HEK293T (cell line): ENCODE measurements at places on chromosomes 13 and 19.

DNA sequence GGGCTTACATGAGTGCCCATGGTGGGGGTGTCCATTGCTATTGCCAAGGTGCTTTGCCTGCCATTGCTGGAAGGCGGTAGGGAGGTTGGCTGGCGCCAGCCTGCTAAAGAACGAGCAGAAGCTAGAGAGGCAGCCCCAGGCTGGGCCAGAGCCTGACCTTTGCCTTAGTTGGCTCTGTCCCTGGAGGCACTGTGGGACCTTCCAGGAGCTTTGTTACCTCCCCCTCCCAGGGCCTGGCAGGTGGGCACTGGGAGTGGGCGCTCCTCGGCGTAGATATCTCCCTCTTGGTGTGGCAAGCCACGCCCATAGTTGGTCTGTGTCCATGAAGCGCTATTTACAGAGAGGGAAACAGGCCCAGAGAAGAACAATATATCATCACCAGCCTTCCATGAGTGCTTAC lies 2.3 kb upstream of the SLC25A42 start:
- DNase-seq, result no peak

- DNase-seq, result no peak
These were observed 200.5 kb downstream of the FGF9 start for GRCh38 chr13:21871382-21871781.

GRCh38 chr19:41221514-41222205 lies 2.6 kb downstream of the AXL start:
- DNase-seq, result no peak

- peak; percentile 36 for DNase-seq
These were observed 22.2 kb downstream of the CCDC169 start for GRCh38 chr13:36275190-36276002.

DNA sequence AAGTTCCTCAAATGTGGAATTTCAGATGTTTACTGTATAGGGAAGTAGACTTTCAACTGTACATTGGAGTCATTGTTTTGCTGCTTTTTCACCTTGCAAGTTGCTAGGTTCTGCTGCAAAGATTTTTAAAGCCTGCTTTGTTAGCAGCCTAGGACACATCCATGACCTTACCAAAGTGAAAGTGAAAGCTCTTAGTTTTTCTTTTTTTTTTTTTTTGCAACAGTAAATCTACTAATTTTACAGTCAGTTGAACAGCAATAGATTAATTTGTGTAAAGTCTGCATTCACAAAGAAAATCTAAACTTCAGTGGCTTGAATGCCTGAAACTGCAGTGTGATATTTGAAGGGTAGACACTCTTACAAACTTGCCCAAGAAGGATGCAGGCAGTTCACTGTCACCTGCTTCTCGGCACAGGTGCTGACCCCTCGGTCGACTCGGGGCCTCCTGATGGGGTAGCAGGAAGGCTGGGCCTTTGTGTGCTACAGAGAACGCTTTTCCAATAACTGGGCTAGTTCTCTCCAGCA lies 5.0 kb upstream of the MTIF3 start:
- DNase-seq, result no peak

GRCh38 chr13:22077205-22077683 lies 406.4 kb downstream of the FGF9 start:
- no peak for DNase-seq

DNA sequence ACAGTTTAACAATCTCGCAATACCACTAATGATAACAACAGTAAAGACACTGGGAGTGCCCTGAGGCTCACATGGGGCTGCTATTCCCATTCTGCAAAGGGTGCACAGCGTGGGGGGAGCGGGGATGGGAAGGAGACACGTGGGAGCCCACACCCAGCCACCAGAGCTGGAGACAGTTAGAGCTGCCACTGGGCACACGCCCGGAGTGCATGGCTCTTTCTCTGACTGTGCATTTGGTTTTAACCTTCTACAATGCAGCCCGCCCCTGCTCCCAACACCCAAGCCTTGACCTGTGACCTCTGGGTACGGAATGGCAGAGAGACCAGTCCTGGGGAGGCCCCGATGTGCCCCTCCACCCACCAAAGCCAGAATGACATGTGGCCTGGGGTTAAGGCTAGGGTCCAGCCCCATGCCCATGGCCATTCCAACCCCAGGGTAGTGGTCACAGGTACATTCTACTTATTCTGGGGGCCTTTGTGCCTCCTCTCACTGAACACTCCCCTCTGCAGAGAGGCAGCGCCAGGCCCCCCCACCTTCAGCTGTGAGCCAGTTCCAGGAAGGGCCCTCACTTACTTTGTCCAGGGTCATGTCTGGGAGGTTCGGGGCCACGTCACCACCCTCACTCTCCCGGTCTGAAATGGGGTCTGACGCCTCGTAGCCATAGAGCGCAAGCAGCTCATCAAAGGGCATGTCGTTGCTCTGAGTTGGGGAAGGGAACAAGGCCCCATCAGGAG lies 17.1 kb downstream of the MIER2 start:
- DNase-seq, result no peak

- no peak for DNase-seq
These were observed 7.6 kb downstream of the GRIK5 start for GRCh38 chr19:42062381-42062780.

- no peak for DNase-seq
These were observed 20.7 kb upstream of the XPO4 start for GRCh38 chr13:20923272-20923671.

DNA sequence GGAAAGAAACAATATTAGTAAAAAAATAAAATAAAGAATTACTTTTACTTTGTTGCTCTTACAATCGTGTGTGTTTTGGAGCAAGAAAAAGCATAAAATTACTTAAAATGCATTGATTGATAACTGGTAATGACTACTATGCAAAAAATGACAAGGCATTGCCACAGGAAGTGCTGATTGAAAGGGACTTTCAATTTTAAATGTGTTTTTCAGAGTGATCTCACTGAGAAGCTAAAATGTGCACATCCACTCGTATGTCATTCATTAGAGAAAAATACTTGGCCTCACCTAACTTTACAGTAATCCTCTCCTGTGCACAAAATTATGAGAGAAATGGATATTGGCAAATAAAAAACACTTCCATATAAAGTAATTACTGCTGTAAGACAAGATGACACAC lies 934.9 kb downstream of the SLITRK6 start:
- DNase-seq, result no peak

DNA sequence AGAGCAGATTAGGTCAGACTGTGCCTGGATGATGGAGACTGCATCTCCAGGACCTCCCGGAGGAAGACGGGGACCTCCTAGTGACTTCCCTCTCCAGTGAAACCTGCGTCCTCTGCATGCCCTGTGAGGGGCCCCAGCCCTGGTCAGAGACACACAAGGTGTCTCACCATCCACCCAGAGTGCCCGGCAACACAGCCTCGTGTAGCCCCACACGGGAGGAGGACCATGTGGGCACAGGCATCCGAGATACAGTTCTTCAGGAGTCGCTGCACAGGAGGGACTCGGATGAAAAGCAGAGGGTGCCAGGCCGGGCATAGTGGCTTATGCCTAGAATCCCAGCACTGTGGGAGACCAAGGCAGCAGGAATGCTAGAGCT lies 64.8 kb downstream of the PEPD start:
- DNase-seq, result no peak

DNA sequence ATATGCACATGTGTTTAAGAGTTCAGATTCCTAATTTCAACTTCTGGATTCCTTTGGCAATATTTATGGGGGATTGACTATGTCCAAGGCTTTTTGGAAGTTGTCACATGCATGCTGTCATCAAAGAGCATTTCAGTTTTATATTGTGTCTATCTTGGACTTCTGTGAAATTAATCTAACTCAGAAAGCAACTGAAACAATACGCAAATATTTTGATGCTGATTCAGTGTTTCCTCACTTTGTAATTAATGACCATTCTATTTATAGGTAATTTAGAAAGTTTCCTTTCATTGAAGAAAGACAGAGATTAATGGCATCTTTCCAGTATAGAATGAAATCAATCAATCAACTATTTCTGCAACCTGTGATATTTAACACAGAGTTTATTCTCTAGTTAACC lies 550.1 kb downstream of the PCDH9 start:
- no peak for DNase-seq

GRCh38 chr19:1270213-1270853 lies 1.2 kb downstream of the CIRBP start:
- DNase-seq, result no peak

GRCh38 chr19:1354970-1355567 lies 28.6 kb upstream of the NDUFS7 start:
- no peak for DNase-seq

DNA sequence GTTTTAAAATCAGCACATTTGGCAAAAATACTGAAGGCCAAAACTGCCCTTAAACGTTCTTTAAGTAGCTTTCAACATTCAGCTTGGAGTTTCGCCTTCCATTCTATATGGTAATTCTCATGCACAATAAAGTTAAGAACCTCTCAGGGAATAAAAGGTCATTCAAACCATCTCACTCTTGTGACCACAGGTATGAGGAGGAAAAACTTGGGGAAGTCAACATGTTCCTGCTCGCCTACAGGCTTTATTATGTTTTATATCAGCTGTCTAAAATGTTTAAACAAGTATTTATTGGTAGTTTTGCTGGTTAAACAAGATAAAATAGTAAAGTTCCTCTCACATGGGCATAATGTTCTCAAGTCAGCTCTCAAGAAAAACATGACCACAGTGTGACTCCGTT lies 19.9 kb upstream of the TM9SF2 start:
- DNase-seq, result no peak
